ENCODE measurements at places on chromosomes 7 and 10. TPM values are rescaled to one million over a fixed set of nuclear protein-coding genes. Genes with fewer than 3 reads are reported as not detected.

DNA sequence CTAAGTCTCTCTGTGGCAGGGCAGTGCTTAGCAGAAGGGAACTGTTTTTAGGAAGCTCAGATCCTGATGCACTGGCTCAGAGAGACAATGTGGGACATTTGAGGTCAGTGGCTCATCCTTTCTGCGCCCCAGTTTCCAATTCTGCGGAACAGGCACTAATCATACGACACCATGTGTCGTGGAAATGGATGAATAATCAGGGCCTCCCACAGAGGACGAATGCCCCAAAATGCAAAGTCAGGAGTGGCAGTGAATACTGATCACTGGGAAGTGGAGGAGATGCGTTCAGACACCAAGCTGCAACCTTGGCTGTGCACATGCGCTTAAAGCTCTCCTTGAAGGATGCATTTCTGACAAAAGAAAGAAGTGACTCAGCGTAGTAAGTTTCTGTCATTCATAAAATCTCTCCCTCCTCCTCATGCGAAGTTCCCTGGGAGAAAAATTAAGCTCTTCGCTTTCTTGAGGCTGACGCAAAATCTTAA, 21.9 kb upstream of the ECHDC3 start:
- no peak for DNase-seq

DNA sequence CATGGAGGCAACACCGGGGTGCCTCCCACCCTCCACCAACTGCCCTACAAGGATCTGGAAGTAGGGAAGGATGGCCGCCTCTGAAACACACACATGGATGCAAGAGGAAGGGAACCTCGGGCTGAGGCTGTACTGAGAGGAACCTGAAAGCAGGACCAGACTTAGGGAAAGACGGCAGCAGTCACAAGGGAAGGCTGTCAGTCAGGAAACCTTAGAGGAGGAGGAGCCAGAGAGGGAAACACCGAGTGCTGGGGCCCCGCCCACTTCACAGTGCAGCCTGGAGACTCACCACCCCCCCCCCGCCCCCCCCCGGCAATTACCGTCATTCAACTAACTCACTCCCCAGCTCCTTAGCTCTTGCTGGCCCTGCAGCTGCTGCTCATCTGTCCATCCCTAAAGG, 2.5 kb downstream of the CYREN start:
- DNase-seq, result no peak

- no peak for DNase-seq
Observed at GRCh38 chr7:69395061-69395714, 203.1 kb upstream of the AUTS2 start.

- DNase-seq, result peak; percentile 29
Observed at GRCh38 chr10:31490858-31491504, 172.0 kb downstream of the ZEB1 start.

- peak; percentile 77 for DNase-seq
Observed at GRCh38 chr10:77179015-77179695, 458.5 kb downstream of the KCNMA1 start.

Gene C10orf71
- not detected for total RNA-seq

DNA sequence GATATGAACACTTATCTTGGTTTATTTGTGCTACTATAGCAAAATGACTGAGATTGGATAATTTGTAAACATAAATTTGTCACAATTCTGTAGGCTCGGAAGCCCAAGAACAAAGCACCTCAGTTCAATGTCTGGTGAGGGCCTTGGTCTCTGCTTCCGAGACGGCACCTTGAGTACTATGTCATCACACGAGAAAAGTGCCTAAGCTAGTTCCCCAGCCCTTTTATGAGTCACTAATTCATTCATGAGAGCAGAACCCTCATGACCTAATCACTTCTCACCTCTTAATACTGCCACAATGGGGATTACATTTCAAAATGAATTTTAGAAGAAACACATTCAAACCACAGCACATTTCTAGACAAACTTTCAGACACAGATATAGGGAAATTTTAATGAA, 52.0 kb upstream of the PRSS1 start:
- DNase-seq, result no peak

Gene GDF2
- not detected for total RNA-seq

DNA sequence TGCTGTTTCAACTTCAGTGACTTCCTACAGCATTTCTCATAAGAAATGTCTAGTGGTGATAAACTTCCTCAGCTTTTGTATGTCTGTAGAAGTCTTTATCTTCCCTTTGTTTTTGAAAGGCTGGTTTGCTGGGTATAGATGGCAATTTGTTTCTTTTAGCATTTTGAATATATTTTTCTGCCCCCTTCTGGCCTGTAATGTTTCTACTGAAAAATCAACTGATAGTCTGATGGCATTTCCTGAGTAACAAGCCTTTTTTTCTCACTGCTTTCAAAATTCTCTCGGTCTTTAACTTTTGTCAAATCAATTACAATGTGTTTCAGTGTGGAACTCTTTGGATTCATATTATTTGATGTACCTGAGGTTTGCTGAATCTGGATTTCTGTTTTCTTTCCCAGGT, 487.1 kb downstream of the ATRNL1 start:
- DNase-seq, result no peak
